Forelimb muscle (tissue), 1 donor: ENCODE measurements at places on chromosomes 16 and 17. TPM values are rescaled to one million over a fixed set of nuclear protein-coding genes. Genes with fewer than 3 reads are reported as not detected.

GRCh38 chr17:80850817-80851216 is 140.8 kb upstream of the CHMP6 start:
- DNase-seq: no peak

Gene CDK5R1
- 8.5 TPM for polyA plus RNA-seq

GRCh38 chr16:11342021-11342855 is 3.0 kb upstream of the RMI2 start:
- no peak for DNase-seq

- no peak for DNase-seq
These were observed 115.1 kb upstream of the ZKSCAN2 start for GRCh38 chr16:25372716-25373115.

- DNase-seq: no peak
These were observed 4.2 kb upstream of the NUDT16L1 start for GRCh38 chr16:4689091-4689671.

Gene TMEM220
- 11.3 TPM for polyA plus RNA-seq

GRCh38 chr16:22186517-22186916 is 19.6 kb upstream of the EEF2K start:
- DNase-seq: no peak

Gene MYCBPAP
- 0.52 TPM for polyA plus RNA-seq

- DNase-seq: no peak
These were observed 989 bp upstream of the DUSP14 start for GRCh38 chr17:37488607-37489196.

- DNase-seq: no peak
These were observed 936 bp downstream of the EMC6 start for GRCh38 chr17:3669548-3669947.

DNA sequence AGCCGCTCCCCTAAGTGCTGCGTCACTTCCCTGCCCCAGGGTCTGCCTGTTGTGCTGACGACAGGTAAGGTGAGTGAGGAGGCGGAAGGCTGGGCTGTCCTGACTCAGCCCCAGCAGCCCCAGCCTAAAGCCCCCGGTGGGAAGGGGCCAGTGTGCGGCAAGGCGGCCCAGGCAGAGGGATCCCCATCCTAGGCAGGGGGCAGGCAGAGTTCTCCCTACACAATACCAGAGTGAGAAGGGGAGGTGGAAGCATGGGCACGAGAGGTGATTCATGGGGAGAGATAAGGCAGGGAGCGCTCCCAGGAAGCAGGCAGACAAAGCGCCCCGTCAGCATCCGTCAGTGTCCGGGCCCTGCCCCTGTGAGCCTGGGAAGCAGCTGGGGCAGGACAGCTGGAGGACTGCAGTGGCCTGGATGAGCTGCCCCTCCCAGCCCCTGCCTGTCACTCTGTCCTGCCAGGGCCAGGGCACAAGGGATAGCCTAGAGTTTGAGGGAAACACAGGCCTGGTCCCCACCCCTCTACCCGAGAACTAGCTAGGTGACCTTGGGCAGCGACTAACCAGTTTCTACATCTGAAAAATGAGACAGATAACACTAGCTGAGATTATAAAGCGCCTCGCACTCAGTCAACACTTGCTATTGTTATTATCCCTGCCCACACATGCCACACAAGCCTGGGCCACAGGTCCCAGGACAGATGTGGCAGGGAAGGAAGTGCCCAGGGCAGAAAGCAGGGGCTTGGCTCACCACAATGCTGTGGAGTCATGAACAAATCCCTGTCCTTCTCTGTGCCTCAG is 3.8 kb downstream of the FAM83G start:
- no peak for DNase-seq

Gene TMEM114
- not detected for polyA plus RNA-seq

DNA sequence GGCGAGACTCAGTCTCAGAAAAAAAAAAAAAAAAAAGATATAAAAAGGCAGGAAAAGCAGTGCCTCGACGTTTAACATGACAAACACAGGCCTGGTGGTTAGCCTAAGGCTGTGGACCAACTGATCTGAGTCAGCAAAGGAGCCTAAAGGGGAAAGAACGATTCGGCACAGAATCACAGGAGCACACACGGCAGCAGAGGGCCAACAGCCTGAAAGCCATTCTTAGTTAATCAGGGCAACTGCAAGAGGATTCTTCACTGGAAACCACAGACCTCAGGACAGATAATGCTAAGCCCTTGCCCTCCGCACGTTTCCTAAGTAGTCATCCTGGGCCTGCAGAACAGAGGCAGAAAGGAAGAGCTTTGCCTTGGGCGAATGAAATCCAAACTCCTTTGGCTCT is 14.7 kb downstream of the TMEM11 start:
- no peak for DNase-seq

Gene ASIC2
- 0.32 TPM for polyA plus RNA-seq

- DNase-seq: no peak
These were observed 6.2 kb downstream of the PSMD12 start for GRCh38 chr17:67359960-67360791.

DNA sequence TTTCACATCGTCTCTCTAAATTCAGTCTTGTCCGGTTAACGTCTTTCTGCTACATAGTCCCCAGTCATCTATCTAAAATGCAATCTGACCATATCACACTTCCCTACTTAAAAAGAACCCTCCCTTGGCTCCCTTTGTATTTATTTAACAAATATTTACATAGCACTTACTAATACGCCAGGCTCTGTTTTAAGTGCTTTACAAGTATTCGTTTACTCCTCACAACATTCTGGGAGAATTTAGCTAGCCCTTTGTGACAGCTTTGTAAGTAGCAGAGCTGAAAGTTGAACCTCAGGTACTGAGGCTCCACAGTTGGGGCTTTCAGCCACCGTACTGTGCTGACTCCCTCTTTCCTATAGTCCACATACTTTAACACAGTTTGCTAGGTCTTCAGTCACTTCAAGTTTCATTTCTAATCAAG is 9.2 kb downstream of the PAFAH1B1 start:
- DNase-seq: no peak

- DNase-seq: no peak
These were observed 23.9 kb downstream of the DHRS7C start for GRCh38 chr17:9767432-9767991.

DNA sequence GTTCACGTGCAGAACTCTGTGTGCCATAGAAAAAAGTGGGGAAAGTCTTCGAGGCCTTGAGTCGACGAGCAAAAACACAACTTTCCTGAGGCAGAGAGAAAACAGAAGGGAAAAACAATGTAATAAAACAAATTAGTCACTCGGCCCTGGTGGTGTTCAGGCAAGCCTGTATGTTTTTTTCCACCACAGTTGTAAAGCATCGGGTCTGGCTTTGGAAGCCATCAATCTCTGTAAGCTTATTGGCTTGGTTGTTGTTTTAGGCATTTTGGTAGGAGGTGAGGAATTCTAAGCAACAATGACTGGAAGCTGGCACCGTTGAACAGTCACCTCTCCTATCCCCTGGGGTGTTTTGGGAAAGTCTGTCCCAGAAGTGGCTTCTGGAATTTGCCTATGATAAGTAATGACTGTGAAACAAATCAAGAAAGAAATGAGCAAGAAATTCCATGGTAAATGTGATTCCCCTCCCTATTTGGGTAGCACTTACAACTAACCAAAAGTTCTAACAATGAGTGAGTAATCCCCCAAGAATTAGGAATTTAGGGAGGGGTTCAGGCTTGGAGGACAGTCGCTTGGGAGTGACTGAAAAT is 2.8 kb downstream of the CDH13 start:
- no peak for DNase-seq

Gene SPNS3
- polyA plus RNA-seq: 0.61 TPM

DNA sequence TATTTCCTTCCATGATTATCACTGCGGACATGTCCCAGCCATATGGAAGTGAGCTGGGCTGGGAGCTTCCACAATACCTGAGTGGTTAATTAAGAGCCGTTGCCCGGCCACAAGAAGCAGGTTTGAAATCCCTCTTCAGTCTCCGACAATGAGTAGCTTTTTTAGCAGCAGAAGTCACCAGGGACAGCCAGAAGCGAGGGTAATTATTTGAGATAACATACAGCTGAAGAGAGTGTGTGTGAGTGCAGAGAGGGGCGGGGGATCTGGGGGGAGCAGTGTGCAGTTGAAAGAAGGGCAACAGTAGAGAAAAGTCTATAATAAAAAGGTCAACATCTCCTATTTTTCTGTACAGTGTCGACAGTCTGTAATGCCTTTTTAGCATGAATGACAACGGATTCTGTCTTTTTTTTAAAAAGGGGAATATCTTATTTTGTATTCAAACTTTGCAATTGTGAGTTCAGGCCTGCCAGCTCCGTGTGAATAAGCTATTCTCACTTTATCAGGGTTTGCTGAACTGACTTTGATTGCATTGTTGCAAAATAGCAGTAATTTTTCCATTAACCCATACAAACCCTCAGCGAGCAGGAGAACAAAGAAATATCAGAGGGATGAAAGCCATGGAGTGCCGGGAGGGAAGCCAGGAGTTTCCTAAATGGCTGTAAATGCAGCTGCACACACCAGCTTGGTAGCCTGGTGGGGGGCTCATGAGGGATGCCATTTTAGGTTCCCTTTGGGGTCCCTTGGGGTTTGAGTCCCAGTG is 220.3 kb upstream of the IRX3 start:
- no peak for DNase-seq

- no peak for DNase-seq
These were observed 23.2 kb downstream of the ZNF652 start for GRCh38 chr17:49338883-49339282.

DNA sequence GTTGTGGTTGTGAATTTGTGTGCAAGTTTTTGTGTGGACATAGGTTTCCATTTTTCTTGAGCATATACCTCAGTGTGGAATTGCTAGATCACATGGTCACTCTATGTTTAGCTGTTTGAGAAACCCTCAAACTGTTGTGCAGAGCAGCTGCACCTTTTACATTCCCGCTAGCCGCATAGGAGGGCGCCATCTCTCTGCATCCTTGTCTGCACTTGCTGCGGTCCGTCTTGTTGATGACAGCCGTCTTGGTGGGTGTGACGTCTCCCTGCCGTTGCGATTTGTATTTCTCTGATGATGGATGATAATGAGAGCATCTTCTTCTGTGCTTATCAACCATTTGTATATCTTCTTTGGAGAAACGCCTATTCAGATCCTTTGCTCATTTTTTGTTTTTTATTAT is 25.1 kb upstream of the IL17C start:
- no peak for DNase-seq

GRCh38 chr17:56110463-56111135 is 42.7 kb upstream of the ANKFN1 start:
- no peak for DNase-seq

GRCh38 chr16:46693598-46693997 is 4.1 kb downstream of the ORC6 start:
- DNase-seq: no peak

- no peak for DNase-seq
These were observed 28.7 kb upstream of the GAS7 start for GRCh38 chr17:10226930-10227695.

DNA sequence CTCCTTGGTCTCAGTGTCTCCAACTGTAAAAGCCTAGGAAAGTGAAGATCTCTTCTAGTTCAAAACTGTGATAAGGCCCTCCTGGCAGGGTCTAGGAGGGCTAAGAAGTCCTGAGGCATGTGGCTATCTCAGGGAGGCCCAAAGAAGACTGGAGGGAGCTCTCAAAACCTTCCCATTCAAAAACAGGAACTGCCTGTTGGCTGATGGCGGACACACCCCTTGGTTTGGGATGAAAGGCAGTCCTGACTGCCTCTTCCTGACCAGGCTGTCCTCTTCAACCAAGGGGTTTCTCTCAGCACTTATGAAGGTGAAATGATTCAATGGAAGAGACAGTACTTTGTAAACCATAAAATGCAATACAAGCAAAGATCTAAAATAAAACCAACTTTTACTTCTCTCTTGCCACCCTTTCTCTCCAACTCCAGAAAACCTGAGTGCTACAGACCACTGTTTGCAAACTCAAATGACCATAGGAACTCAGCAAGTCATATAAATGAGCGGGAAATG is 4.7 kb downstream of the ZNF764 start:
- DNase-seq: no peak

Gene PDILT
- not detected for polyA plus RNA-seq

- no peak for DNase-seq
These were observed 26.5 kb upstream of the CES5A start for GRCh38 chr16:55901566-55902217.

Gene STH
- not detected for polyA plus RNA-seq

Gene NXN
- 51.3 TPM for polyA plus RNA-seq

GRCh38 chr17:35088356-35088880 is 24.9 kb upstream of the RFFL start:
- no peak for DNase-seq

DNA sequence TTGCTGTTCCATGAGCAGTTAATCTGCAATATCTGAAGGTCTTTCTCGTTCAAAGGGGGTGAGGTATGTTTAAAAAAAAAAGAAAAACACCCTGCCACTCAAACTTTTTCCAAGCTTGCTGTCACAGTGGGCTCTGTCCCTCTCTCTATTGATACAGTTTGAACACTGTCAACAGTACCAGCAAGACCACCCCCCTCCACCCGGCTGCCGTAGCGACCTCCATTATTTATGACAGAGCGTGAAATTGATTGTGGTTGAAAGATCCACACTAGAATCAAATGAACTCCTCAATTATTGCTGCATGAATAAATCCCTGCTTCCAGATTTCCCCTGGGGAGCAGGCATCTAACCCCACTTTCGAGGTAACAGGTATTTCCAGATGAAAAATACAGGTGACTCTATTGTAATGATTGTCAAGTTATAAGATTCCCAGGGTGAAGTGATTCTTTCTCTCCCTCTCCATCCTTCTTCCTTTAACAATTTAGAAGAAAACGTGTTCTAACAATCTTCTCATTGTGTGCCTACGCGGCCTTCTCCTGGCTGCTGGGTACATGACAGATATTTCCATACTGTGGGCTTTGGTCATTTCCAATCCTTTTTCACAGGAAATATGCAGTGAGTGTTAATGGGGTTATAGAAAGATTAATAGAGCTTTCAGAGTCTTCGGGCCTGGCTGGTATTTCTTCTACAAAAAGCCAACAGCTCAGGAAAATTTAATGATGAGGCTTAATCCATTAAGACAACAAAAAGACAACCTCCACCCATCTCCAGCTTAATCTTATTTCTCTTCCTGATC is 135.7 kb upstream of the C16orf82 start:
- no peak for DNase-seq

DNA sequence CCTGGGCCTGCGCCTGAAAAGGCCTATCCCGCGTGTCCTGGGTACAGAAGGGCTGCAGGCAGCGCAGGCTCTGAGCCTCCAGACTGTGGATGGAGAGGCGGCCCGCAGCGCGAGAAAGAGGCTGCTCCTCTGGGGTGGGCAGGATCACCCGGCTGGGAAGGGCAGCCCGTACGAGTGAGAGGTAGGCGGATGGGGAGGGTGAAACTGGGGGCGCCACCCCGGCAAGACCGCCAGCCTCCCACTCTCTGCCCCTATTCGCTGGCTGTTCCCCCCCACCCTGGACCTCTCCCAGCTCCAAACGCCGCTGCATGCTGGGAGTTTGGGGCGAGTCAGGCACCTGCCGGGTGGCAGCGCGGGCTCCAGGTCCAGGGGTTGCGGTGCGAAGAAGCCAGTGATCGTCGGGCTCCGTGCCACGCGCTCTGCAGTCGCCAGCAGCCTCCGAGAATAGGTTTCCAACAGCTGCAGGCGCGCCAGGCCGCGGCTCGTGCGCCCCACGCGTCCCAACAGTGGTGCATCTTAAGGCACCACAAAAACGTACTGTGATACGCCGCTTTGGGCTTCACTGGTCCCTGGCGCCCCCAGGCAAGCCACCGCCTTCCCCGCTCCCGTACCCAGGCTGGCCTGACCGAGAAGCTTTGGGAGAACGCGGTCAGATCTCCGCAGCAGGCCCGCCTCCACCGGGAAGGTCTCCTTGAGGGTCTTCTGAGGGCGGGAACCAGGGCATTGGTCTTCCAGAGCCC is 1.1 kb downstream of the NOXO1 start:
- DNase-seq: no peak

- DNase-seq: no peak
These were observed 46.6 kb upstream of the GRIN2A start for GRCh38 chr16:10228779-10229178.
